D721Med (cell line): ENCODE measurements at places on chromosomes 13 and 19.

DNA sequence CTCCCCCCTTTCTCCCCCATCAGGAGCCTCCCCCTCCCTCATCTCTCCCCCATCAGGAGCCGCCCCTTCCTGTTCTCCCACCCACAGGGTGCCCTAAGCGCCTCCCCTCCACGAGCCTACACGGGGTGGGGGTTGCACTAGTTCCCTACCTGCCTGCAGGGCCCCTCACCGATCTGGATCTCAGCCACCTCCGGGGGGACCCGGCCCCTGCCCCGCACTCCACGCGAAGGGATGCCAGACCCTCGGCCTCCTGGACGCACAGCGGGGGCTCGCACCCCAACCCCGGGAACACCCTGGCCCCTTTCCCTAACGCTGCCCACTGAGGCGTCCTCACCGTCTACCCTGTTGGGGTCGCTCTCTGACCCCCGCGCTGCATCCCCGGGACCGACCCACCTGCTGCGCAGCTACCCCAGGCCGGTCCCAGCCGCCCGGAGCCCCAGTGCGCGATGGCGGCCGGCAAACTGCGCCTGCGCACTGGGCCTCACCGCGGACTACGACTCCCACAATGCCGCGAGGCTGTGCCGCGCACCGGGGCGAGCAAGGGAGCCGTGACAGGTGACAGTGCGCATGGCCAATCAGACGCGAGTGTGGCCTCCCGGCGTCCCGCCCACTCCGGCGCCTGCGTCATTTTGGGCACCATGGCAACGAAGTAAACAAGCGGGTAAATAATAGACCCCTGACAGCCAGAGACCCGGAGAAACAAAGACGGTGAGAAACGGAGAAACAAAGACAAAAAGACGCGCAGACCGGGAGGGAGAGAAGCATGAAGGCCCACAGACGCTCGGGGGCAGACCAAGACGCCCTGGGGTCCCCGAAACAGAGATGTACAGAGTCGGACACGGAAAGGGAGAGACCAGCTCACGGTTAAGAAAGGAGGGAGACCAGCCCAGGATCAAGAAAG, at the start of gene ZSCAN18:
ZSCAN18 (minus strand) TSS at position 451 of the 901 bp plus-strand sequence. CDS start 7,964 bp downstream, outside the sequence.
- DNase-seq: peak; percentile 97

DNA sequence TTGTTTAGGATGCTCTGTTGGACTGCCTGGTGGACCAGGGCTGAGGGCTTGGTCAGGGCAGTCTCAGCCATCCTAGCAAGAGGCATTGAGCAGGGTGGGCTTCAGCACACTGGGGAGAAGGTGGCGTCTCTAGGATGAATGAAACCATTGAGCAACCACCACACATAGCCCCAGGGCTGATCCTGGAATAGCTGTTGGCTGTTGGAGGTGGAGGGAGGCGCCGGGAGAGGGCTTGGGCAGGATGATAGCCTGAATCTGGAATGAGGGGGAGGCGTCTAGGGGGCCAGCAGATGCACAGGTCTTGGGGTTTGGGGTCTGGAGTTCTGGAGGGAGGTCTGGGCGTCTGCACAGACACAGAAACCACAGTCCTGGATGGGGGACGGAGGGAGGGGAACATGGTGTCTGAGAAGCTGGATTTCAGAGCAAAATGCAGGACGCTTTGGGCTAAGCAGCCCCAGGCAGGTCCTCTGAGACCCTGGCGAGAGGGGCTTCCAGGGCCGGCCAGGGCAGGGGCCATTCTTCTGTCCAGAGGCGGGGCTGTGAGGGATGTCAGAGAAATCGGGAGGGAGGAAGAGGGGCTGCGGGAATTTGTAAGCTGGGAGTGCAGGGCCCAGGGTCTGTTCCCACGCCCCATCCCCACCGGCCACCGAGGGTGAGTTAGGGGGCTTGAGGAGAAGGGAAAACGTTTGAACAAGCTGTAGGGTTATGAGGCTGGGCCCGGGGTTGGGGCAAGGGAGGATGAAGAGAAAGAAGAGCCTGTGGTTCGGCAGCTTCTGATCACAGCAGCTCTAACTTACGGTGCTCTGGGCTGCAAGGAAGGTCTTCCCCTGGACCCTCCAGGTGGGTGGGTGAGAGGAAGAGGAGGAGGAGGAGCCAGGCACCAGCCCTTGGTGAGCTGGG, 5.2 kb downstream of the TRAPPC5 start:
- DNase-seq: no peak

- DNase-seq: no peak
These were observed 52.7 kb downstream of the TRPM4 start for GRCh38 chr19:49210108-49210900.

- no peak for DNase-seq
These were observed 294.9 kb downstream of the NDFIP2 start for GRCh38 chr13:79775830-79776229.

- no peak for DNase-seq
These were observed at the start of gene CYSLTR2 for GRCh38 chr13:48653472-48653939. Gene CYSLTR2 (plus strand): TSS chr13:48653929. CDS start chr13:48706818, 52,889 bp downstream.

- DNase-seq: no peak
These were observed 36.1 kb upstream of the EPHX3 start for GRCh38 chr19:15268192-15268927.

GRCh38 chr19:3397266-3398022, 31.1 kb downstream of the NFIC start:
- DNase-seq: no peak

GRCh38 chr19:7213628-7214323, 80.4 kb downstream of the INSR start:
- no peak for DNase-seq
